ENCODE measurements at places on chromosomes 6 and 20. TPM values are rescaled to one million over a fixed set of nuclear protein-coding genes. Genes with fewer than 3 reads are reported as not detected.

GRCh38 chr6:6885521-6886170, 222.1 kb upstream of the RREB1 start:
- DNase-seq: no peak

DNA sequence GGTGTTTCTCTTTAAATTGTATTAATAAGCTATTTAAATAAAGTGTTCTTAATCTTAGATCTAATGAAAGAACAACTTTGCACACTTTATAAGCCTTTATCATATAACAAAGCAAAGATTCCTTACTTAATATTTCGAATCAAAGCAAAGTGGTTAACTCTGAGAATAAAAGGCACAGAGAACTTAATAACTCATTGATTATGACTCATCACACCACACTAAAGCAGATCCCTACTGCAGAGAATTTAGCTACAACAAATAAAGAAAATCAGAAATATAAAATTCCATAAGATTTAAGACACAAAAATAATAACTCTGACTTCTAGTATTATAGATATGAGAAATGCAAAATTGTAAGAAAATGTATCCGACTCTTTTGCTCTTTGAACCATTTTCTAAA, 135.6 kb upstream of the RUNX2 start:
- DNase-seq: no peak

DNA sequence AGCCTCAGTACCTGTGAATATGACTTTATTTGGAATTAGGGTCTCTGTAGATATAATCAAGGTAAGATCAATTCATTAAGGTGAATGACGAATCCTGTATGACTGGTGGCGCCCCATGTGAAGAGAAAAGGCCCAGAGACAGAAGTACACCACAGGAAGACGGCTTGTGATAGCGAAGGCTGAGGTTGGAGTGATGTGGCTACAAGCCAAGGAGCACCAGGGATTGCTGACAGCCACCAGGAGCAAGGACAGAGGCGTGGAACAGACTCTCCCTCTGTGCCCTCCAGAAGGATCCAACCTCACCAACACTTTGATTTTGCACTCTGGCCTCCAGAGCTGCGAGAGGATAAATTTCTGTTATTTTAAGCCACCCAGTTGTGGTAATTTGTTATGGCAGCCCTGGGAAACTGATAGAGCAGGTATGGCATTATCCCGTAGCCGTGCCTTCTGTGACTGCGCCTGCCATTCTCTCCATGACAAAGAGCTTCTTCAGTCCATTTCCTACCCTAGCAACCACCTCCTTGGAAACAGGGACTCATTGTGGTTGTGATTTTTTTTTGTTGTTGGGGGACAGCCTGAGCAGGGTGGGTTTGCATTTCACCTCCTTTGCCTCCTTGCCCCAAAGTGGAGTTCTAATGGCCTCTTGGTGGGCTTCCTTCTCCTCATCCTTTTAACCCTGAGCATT, 29.6 kb downstream of the PTK7 start:
- no peak for DNase-seq

DNA sequence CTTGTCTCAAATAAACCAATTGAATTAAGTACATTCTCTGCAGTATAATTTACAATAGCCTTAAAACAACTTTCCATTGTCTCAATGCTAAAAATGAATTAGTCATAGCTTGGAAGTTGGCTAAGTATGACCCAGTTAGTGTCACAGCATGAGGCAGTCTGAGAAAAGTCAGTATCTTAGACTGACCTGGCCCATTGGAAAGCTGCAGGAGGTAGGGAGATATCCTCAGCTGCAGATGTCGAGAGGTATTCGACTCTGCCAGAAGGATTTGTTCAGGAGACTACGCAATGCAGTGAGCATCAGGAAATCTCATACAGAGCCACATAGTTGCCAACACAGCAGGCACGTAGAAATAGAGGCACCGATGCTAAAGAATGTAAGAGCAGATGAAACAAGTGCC, 350.9 kb upstream of the NRSN1 start:
- DNase-seq: no peak

DNA sequence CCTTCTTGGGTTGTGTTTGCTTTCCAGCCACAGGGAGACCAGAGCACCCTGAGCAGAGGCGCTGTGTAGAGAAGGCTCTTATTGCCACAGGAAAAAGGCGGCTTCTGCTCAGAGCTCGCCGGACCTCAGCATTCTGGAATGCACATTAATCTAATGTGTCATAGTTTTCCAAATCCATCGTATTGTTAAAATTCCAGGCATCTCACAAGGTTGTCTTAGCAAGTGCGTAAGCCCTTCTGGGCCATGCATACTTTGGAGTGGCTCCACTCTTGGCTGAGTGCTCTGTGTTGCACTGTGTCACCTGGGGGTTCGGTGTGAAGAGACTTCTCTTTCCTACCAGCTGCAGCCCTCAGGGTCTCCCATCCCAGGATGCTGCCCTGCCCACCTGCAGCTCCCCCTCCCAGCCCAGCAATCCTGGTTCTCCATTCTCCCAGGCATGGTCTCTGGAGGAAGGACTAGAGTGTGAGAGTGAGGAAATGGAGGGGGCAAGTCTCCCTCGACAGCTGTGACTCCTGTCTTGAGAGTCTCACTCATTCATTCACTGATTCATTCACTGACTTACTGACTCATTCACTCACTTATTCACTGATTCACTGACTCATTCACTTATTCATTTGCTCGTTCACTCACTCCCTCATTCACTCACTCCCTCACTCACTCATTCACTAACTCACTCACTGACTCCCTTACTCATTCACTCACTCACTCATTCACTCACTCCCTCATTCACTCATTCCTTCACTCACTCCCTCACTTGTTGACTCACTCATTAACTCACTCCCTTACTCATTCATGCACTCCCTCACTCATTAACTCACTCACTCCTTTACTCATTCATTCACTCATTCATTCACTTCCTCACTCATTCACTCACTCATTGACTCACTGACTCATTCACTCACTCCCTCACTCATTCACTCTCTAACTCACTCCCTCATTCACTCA, 83.7 kb upstream of the MPC1 start:
- DNase-seq: no peak

DNA sequence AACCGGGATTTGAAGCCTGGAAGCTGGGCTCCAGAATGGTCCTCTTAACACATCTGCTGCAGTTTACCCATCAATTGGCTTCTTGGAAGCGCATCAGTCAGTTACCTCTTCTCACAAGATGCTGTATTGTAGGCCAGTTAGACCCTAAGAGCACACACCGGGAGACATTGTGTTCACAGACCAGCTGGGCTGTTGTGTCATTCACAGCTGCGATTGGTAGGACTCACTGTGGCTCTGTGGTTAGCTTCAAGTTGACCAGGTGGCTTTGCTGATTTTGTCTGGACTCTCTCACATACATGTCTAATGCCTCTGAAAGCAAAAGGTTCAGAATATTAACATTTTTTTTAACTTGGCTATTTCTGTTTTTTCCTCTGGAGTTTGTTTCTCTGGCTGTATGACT, 64.8 kb downstream of the SNX9 start:
- no peak for DNase-seq

DNA sequence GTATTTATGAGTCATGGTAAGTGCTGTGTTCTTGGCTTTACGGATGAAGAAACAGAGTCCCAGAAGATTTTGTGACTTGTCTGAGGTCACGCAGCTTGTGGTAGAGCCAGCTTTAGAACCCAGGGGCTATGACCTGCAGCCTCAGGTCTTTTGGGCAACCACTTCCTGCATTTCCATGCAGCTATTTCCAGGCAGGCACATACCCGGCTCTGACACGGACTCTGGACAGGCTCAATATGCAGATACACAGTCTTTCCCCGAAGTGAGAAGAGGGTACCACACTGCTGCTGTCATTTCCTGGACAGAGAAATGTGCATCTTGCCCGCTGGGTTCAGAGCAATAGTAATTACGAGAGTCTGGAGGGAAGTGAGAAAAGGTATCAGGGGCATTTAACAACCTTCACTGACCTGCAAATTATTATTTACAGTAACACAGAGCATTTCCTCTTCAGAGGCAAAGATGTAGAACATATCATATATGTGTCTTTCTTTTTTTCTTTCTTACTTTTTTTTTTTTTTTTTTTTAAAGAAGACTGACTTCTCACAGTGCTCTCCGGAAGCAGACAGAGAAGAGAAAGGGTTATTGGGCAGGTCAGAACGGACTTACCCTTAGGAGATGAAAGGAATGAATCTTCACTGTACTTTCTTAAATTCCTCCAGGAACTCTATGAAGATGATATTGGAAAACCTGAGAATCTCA, 185.1 kb downstream of the CLIC5 start:
- no peak for DNase-seq

Gene XKR7
- total RNA-seq: 12.6 TPM

Gene BTBD9
- 38.1 TPM for total RNA-seq
